Inflammatory macrophage treated with lipopolysaccharide for 1 hour (primary cell): ENCODE measurements at places on chromosomes 4 and X.

GRCh38 chrX:30283456-30284200 lies 25.6 kb downstream of the NR0B1 start:
- peak; percentile 57 for DNase-seq

GRCh38 chrX:154486396-154487207 lies at the start of gene UBL4A:
UBL4A (minus strand) TSS chrX:154486615; CDS start chrX:154486584, 31 bp downstream.
- DNase-seq = no peak

DNA sequence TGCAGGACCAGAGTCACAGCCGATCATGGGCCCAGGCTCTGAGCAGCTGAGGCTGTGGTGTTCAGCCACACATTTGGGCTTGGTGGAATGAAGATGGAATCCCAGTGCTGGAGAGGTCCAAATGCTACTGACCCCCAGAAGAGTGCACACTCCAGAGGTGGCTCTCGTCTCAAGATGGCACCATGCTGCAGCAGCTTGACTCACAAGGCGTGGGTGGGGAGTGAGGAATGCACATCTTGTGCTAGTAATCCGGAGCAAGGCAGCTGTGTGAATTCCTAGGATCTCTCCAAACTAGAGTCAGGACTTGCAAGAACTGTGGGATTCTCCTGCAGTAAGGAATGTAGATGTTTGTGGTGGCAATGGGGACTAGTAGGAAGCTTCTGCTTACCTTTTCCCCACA lies 28.7 kb downstream of the RAB28 start:
- no peak for DNase-seq

DNA sequence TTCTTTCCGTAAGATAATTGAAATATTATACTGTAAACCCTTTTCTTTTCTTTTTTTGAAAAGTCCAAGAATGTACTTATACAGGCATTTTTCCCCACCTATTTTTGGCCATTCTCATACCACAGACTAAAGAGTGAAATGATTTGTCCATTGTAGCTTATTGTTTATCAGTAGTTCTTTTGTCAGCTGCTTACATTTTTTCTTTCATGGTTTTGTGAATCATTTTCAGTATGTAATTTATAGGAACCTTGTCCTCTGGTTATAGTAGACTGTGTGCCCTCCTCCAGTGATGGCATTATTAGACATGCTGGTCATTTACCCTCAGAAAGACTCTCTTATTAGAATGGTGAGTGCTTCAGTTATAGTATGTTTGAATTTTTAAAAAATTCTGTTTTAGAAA lies 56.7 kb downstream of the CCKAR start:
- DNase-seq = no peak
